Colonic mucosa (tissue), 4 donors: ENCODE measurements at places on chromosomes 4 and X.
A peak's percentile ranks its signal among the peaks of the same experiment; 100 is the strongest.

DNA sequence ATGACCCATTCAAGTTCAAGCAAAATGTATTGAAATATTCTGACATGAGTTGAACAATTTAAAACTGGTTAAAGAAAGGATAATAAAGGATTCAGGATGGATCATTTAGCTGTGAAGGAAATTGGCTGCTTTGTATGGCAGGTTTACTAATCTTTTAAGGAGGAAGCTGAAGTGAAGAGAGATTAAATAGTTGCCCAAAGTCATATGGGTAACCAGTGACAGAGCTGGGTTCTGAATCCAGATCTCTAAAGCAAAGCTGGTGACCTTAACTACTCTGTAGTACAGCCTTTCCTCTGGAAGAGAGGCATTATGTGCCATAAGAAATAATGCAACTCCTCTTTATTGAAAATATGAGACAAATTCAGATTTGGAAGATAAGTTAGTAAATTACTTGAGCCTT lies 22.8 kb downstream of the FHIP1A start:
- no peak for DNase-seq

DNA sequence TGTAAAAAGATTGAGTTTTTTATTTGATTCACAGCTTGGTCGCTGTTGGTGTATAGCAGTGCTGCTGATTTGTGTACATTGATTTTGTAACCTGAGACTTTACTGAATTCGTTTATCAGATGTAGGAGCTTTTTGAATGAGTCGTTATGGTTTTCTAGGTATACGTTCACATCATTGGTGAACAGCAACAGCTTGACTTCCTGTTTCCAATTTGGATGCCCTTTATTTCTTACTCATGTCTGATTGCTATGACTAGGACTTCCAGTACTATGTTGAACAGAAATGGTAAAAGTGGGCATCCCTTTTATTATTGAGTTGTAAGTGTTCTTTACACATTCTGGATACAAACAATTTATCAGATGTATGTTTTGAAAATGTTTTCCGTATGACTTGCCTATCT lies 76.0 kb downstream of the ADGRG4 start:
- DNase-seq, result no peak

- DNase-seq, result no peak
Observed at GRCh38 chr4:178306565-178306964, 864.3 kb upstream of the AGA start.

DNA sequence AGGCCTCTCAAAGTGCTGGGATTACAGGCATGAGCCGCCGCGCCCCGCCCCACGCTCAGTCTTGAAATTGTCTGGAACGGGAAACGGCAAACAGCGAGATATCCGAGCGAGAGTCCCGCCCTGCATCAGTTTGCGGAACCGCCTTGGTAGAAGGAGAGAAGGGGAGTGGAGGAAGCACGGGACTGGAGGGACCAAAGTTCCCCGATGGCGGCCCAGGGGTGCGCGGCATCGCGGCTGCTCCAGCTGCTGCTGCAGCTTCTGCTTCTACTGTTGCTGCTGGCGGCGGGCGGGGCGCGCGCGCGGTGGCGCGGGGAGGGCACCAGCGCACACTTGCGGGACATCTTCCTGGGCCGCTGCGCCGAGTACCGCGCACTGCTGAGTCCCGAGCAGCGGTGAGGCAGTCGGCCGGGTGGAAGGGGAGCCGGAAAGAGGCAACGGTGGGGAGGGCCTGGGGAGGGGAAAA lies at the start of gene BST1:
Gene BST1 (plus strand): TSS at position 125 of the 463 bp plus-strand sequence. CDS start 80 bp downstream, at position 205.
- peak; percentile 89 for DNase-seq

DNA sequence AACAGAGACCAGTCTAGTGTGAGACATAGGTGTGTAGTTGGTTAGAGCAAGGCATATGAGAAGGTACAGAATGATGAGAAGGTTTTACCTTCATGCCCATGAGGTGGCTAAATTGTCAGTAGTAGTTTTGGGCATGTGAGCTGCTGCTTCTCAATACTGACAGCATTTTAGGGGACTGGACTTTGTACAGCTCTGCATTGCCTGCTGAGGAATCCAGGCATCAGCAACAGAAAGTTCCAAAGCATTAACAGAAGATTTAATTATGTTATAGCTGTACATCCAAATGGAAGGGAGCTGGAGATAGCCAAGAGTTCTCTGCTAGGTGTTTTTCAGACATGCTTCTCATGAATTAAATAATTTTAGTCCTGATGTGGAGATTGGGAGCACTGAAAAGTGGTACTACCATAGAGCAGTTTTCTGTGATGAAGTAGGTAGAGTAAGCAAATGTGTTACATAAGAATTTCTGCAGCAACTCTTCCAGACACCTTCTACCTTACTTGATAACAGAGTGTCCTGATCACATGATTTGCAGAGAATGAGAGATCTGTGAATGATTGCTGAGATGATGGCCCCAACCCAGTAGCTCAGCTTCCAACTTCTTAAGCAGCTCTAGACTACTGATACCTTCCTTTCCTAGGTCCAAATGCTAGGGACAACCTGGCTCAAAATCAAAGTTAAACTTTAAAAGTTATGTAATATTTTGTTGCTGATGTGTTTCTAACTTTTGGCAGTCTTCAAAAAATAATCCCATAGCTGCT lies 30.4 kb downstream of the FNIP2 start:
- no peak for DNase-seq

DNA sequence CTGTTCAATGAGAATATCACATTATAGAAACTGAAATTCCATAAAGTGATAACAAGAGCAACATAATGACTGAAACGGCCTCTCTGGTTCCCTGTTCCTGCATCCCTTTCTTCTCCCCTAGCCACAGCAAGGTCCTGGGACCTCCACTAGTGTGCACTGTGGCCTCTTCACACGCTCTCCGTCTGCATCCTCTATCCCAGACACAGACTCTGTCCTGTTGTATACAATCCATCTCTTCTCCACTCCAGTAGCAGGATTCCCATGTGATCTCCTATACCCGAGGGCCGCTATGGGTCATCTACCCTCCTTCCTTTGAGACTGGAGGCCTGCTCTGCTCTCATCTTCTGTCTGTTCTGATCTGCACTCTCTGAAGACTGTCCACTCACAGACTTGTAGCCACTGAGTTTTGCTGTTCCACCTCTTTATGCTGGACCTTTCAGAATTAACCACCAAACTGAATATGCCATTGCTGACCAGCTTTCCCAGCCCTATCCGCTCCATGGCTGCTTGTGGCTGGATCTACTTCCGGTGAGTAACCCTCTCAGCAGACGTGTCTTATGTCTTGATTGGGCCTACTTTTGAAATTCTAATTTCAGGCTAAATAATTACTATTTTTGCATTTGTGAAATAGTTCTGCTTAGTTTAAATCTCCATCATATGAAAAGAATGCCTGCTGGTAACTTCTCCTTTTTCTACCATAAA lies 105.1 kb upstream of the NAP1L5 start:
- DNase-seq, result no peak

DNA sequence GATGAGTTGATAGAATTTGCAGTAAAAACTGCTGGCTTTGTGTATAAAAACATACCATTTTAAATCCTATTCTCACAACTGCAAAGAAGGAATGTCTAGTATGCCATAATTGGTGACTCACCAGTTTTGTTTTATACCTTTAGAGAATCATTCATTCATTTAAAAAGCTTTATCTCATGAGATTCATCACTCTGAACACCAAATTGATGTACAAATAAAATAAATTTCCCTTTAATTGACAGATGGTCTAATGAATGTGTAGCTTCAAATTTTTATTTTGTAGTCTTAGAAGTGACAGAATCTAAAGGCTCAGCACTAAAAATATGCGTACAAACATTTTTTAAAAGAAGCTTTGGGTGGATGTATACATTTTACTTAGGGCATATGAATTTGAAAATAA lies 492.5 kb downstream of the GALNTL6 start:
- no peak for DNase-seq
